Right renal pelvis (tissue), 4 donors: ENCODE measurements at places on chromosomes 12 and 14. TPM values are rescaled to one million over a fixed set of nuclear protein-coding genes. Genes with fewer than 3 reads are reported as not detected.

DNA sequence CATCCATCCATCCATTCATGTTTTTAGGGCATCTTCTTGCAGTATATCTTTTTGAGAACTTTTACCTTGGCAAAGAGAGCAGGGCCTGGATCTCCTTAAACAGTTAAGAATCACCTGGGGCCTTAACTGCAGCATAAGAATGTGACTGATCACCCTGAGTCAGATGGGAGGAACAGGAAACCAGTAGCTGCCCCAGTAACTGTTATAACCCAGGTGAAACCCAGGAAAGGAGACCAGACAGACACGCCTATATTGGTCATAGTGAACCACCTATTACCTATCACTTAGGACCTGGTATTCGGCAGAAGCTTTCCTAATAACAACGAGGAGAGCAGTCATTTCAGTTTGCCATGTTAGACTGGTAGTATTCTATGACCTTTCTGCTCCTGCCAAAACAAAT lies 43.4 kb upstream of the NR2C1 start:
- DNase-seq = no peak

DNA sequence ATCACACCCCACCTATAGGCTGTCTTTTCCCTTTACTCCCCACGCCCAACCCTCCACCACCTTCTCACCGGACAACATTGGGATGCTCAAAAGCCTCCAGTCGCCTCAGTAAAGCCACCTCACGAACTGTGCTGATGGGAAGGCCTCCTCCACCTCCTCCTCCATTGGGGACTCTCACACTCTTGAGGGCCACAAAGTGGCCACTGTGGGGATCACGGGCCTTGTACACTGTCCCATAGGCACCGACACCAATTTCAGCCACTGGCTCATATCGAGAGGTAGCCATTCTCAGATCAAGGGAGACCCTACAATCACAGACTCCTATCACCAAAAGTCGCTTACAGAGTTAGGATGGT lies 700 bp downstream of the CDK4 start:
- no peak for DNase-seq

DNA sequence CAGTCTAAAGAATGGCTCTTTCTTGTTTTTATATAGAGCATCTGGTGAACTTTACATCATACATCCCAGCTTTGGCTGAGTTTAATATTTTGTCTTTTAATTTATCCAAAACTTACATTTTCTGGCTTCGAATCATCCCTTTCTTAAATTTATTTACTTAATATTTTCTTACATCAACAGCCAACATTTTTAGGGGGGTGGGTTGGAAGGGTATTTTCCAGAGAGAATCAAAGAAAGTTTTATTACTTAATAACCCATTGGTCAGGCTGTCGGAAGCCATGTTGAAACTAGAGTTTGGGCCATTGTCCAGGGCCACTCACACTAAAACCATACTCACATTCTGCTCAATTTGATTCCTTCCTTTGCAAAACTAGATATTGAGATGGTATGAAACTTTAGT lies 220.2 kb downstream of the AEBP2 start:
- no peak for DNase-seq

The KCNC2 gene
- 0.55 TPM for polyA plus RNA-seq

DNA sequence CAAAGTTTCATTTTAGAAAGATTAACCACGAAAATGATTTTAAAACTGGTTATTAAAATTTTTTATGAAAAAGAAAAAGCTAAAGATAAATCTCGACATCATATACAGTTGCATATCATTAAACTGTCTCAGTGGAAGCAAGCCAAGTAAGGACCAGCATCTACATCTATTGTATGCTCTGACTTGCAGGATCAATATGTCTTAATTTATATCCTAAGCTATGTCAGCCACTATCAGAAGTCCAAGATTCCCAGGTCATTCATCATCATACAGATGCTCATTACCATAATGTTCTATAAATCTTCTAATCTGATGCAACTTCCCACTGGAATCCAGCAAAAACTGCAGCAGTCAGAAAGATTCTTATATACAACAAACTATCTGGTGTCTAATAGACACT lies 43.5 kb downstream of the CMAS start:
- no peak for DNase-seq

GRCh38 chr12:90899456-90900182 lies 55.4 kb downstream of the CCER1 start:
- DNase-seq = no peak

DNA sequence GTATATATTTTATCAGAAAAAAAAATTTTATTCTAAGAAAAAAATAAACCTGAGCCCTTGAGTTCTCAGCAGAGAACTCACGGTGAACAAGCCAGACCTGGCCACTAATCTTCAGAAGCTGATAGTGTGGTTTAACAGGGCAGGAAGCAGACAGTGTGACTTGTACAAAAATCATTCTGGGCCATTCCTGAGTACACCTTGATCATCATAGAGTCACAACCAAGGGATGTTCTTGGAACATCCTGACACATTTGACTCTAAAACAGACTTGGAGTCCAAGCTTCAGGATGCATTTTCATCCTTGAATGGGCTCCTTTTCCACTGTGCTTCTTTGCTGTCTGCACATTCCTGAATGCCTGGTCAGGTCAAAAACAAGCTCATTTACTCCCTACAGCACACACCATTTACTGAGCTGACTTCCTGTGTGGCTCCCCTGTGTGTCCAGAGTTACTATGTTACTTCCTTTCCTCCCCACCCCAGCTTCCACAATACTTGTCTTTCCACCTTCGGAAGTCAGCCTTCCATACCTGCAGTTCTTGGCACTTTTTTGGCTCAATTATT lies 112.0 kb downstream of the ANO6 start:
- no peak for DNase-seq

The LGMN gene
- 128 TPM for polyA plus RNA-seq

- DNase-seq = no peak
These were observed 318.6 kb upstream of the FAR2 start for GRCh38 chr12:28830491-28830890.

The KRT74 gene
- not detected for polyA plus RNA-seq

DNA sequence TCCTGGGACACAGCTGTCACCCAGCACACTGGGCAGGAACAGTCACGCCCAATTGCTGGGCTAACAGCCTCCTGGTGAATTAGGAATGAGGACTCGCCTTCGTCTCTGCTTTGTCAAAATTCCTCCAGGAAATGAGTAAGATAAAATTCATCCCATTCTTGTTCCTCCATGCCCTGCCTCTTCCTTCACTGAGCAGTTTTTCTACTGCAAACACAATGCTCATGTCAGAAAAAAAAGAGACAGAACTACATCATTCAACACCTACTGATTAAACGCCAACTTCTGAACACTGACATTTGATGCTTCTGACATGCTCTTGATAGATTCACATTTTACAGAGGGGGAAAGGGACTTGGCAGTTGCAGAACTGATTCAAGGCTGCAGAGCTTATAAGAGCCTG lies 37.5 kb upstream of the DTX1 start:
- no peak for DNase-seq

DNA sequence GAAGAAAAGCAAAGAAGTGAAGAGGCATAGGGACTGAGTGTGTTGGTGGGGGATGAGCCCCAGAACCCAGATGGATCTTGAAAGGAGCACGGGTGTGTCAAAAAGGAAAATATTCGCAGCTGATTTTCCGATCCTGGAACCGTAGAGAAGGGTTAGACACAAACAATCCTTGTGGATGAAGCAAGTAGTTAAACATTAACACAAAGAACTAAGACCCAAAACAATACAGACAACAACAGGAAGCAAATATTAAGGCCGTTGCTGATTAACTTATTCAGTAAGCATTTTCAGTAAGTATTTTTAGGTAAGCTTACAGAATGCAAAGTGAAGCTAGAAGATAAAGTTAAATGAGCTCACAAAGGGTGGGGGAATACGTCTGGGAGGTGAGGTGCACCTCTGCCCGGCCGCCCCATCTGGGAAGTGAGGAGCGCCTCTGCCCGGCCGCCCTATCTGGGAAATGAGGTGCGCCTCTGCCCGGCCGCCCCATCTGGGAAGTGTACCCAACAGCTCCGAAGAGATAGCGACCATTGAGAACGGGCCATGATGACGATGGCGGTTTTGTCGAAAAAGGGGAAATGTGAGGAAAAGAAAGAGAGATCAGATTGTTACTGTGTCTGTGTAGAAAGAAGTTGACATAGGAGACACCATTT lies 62.8 kb upstream of the PRB2 start:
- DNase-seq = no peak

- no peak for DNase-seq
These were observed 1.0 kb downstream of the TMEM30B start for GRCh38 chr14:61280092-61280525.

DNA sequence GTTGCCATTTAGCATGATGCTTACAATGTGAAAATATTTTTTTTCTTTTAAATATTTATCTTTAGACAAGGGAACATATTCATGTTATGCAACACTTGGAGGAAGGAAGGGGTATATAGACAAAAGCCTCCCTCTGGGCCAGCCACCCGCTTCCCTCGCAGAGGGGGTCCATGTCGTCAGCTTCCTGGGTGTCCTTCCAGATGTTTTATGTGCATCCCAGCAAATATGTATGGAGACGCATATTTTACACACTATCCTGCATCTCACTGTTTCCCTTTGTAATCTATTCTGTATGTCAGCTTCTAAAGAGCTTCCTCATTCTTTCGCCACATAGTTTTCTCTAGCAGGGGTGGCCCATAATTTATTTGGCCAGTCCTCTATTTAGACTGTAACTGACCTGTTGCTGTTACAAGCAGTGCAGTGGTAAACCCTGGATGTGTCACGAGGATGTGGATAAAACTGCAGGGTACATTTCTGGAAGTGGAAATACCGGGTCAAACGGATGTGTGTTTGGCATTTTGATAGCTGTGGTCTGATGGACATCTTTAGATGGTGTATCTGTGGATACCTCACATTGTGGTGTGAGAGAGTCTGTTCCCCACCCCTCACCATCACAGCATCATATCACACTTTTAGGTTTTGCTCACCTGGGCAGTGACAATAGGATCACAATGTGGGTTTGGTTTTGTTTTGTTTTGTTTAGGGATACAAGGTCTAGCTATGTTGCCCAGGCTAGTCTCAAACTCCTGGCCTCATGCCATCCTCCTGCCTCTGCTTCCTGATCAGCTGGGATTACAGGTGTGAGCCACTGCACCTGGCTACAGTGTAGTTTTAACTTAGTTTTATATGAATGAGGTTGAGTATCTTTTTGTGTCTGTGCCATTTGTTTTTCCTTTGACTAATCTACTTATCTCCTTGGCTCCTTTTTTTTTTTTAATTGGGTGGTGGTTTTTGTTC lies 31.6 kb downstream of the FAM222A start:
- no peak for DNase-seq

- no peak for DNase-seq
These were observed 56.4 kb upstream of the OAS1 start for GRCh38 chr12:112850383-112850782.

GRCh38 chr12:71125949-71126348 lies 31.9 kb downstream of the TSPAN8 start:
- no peak for DNase-seq

The NFE2 gene
- 4.8 TPM for polyA plus RNA-seq

The KLRF1 gene
- polyA plus RNA-seq = 0.97 TPM

The KRT3 gene
- not detected for polyA plus RNA-seq

- DNase-seq = no peak
These were observed 56.9 kb downstream of the ACTN1 start for GRCh38 chr14:68922201-68922621.

The SAMD15 gene
- 8.4 TPM for polyA plus RNA-seq

- DNase-seq = peak; percentile 47
These were observed 85.4 kb downstream of the WSCD2 start for GRCh38 chr12:108214486-108214885.

DNA sequence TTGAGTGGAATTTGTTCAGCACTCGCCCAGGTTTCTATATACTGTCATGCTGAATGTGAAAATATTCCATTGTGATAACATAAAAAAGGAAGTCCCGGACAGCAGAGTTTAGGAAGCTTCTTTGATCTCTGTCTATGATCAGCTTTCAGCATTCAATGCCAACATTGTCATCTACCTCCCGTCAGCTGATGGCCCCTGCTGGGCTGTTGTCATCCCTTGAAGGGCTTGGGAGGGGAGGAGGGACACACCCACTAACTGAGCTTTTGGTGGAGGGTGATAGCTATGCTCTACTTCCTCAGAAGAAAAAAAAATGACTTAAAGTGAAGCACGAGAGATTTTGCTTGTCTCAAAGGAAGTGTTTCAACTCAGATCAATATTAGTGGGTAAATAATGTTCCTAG lies 4.7 kb upstream of the KRT77 start:
- DNase-seq = no peak

DNA sequence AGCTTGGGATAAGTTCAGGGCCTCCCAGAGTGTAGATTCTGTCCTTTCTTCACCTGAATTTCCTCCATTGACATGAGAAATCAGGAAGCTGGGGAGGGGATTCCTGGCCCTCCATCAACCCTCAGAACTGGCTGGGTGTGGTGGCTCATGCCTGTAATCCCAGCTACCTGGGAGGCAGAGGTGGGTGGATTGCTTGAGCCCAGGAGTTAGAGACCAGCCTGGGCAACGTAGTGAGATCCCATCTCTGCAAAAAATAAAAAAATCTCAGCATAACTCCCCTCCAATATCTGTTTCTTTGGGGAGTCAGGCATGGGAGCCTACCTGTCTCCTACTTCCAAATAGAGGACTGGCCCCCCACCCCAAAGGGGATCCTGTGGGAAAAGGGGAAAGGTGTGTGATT lies 59.8 kb upstream of the TBX3 start:
- no peak for DNase-seq

- no peak for DNase-seq
These were observed 7.4 kb upstream of the HSPB8 start for GRCh38 chr12:119171291-119171690.

DNA sequence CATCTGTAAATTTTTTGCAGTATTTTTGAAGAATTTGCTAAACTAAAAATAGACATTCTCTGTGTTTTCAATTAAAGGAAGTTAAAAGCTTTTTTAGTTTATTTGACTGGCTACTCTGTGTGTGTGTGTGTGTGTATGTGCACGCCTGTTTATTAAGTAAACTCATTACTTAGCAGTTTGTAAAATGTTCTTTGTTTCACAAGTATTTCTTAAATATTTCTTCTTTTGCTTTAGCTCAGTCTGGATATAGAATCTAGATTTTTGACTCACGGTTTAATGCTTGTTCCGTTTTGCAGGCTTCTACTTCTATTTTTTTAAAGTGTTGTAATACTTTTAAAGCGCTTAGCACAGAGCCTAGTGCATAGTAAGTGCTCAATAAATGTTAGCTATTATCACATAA lies 46.5 kb upstream of the KCNMB4 start:
- no peak for DNase-seq

The STAC3 gene
- polyA plus RNA-seq = 3.4 TPM

The RNFT2 gene
- polyA plus RNA-seq = 6.2 TPM

The NDUFA9 gene
- polyA plus RNA-seq = 126 TPM

- no peak for DNase-seq
These were observed 78.5 kb downstream of the RERG start for GRCh38 chr12:15142711-15143110.

DNA sequence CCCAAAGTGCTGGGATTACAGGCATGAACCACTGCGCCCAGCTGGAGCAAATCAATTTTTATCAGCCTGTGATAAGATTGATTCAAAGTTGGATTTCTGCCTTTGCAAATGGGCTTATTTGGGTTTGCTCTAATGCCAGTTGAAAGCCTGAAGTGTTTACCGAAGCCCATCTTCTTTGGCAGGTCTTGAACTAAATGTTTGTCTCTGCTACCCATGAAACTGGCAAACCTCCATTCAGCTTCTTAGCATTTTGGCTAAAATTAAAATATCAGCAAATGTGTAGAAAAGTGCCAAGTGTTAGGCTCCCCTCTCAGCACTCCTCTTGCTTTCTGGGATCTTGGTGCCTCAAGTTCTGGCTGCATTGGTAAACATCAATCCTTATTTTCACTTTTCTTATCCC lies 61.5 kb downstream of the MGAT4C start:
- no peak for DNase-seq

GRCh38 chr12:108613548-108613947 lies 15.7 kb upstream of the TMEM119 start:
- DNase-seq = no peak
